ENCODE measurements at places on chromosomes 1 and 21.
A peak's percentile ranks its signal among the peaks of the same experiment; 100 is the strongest.

- no peak for DNase-seq
These were observed 53.9 kb upstream of the TIAM1 start for GRCh38 chr21:31397939-31398338.

GRCh38 chr1:174407665-174408064 is 40.1 kb upstream of the GPR52 start:
- DNase-seq: no peak

DNA sequence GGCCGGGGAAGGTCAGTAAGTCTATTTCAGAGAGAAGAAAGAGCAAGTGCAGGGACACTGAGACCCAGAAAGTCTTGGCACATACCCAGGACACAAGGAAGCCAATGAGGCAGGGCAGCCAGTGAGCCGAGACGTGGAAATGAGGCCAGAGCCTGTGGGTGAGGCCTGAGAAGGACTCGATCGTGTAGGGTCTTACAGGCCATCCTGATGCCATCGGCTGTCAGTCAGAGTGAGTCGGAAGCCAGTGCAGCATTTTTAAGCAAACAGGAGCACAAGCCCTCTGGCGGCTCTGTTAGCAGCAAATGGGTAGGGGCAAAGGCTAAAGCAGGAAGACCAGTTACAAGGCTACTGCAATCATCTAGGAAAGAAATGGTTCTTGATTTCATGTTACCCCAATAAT is 6.1 kb upstream of the GJB3 start:
- no peak for DNase-seq

- DNase-seq: no peak
These were observed 282.8 kb downstream of the ZNF648 start for GRCh38 chr1:181778640-181779260.

DNA sequence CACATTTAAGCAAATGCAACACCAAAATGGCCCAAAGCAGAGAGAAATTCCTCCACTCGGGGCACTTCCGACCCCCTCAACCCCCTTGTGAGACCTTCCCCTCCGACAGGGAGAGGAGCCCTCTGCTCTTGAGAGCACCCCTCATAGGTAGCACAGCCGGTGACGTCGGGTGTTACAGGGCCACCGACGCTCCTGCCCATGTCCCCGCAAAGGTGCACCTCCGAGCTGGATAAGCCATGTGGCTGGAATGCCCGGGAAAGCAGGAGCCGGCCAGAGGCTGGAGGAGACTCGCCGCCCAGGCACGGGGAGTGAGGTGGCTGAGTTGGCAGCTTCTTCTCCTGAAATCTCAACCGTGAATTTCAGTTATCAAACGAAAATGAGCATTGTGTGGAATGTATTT is 67.1 kb upstream of the ARHGEF16 start:
- DNase-seq: no peak

- DNase-seq: no peak
These were observed 61.1 kb upstream of the PDE9A start for GRCh38 chr21:42592156-42592820.

DNA sequence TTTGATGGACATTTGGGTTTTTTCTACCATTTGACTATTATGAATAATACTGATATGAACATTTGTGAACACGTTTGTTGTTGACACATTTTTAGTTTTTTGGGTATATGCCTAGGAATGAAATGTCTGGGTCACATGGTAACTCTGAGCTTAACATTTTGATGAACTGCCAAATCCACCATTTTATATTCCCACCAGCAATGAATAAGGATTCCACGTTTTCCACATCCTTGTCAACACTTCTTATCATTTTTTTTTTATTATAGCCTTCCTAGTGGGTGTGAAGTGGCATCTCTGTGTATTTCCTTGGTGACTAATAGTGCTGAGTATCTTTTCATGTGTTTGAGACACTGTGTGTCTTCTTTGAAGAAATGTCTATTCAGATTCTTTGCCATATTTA is 67.6 kb downstream of the RASAL2 start:
- no peak for DNase-seq

DNA sequence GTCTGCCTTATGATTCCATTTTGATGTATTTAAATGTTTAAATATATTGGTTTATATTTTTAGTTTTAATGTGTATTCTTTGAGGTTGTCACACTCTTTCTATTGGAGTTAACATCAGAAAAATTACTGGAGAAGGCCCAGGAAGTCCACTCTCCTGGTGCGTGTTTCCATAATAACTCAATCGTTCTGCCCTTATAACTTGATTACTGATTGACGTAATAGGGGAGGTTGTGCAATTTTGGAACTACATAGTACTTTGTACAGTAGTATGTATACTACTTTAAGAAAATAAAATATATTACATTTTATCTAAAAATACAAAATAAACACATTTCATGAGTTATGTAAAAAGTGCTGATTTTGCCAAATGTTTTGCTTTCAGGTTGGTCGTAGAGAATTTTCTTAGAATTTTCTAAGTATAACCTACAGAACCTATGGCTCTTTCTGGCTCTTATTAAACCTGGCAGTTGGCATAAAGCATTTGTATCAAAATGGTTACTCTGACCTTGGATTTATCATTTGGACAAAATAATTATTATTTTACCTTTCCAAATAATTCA is 5.7 kb downstream of the PLA2G4A start:
- DNase-seq: no peak

- DNase-seq: no peak
These were observed 51.4 kb upstream of the LRIG2 start for GRCh38 chr1:113021430-113022085.

GRCh38 chr1:115668579-115668978 is 26.8 kb downstream of the VANGL1 start:
- no peak for DNase-seq

GRCh38 chr1:156524481-156524869 is 23.9 kb upstream of the MEF2D start:
- no peak for DNase-seq

DNA sequence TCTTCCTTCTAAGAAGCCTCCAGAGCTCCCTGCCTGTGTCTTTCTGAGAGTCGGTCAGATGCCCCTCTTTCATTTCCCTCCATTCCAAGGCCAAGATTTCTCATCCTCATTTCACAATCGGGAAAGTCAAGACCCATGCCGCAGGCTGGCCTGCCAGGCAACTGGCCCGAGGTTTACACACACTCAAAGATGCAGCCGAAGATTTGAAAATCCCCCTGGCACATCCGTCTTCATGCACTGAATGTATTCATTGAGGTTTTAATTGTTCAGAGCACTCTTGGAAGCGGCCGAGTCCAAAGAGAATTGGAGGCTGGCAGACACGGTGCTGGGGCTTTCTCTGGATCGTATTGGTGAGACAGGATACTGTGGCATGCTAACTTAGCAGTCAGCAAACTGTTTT is 29.1 kb upstream of the SRP9 start:
- DNase-seq: no peak

- no peak for DNase-seq
These were observed 40.0 kb downstream of the ATP2B4 start for GRCh38 chr1:203666609-203667008.

GRCh38 chr1:167658574-167659328 is 28.7 kb downstream of the RCSD1 start:
- no peak for DNase-seq

- no peak for DNase-seq
These were observed 5.5 kb upstream of the ZRANB2 start for GRCh38 chr1:71086331-71086730.

GRCh38 chr1:203031467-203031866 is 5.2 kb downstream of the PPFIA4 start:
- no peak for DNase-seq

GRCh38 chr1:108107658-108108057 is 92.5 kb downstream of the SLC25A24 start:
- no peak for DNase-seq

GRCh38 chr1:57431400-57431799 is 7.5 kb upstream of the DAB1 start:
- DNase-seq: no peak

DNA sequence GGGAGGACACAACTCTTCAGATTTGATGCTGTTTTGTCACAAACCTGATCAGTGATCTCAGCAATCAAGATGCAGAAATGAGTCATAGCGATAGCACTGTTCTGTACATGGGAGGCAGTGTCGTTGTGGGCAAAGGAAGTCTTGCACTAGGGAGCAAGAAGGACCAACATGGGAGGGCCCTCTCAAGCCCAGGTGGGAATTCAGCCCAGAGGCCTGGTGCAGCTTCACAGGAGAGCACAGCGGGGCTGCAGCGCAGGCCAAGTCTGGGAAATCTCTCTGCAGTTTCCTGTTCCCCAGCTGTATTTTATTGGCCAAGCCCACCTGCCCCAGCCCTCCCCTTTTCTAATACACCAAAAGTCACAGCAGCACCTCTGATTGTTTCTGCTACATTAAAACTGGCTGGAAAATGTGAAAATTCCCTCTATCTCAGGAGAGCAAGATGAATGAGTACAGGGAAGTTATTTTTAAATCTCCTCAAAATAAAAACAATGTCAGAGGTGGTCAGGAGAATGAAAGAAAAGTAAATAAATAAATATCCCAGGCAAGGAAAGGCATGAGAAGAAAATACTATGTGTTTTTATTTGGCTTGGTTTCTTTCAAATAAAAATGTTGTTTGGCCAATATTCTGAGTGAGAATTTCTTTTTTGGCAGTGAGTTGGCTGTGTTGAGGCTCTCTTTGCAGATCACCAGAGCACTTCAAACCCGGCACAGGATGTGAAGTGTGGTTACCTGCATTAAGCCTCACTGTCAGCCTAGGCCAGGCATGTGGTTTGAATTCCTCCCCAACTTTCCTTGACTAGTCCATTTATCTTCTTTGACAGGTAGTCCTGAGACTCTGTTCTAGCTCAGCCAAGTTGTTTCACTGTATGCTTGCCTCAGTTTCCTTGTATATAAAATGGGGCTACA is 422.1 kb downstream of the PLPP3 start:
- no peak for DNase-seq

GRCh38 chr1:33168556-33169289 is 13.1 kb downstream of the TRIM62 start:
- DNase-seq: no peak

DNA sequence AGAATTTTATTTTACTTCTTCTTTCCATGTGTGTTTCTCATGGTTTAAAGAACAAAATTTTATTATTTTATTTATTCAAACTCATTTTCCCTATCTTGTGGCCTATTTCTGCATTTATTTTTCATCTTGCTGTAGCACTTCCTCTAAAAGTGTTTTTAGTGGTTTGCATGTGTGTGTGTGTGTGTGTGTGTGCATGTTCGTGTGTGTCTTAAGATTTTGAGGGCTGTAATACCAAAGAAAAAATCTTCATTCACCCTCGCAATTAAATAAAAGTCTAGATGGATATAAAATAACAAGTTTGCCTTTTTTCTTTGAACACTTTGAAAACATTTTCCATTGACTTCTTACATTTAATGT is 24.6 kb upstream of the FCRL3 start:
- no peak for DNase-seq

- peak; percentile 98 for DNase-seq
These were observed 4.8 kb upstream of the SLC2A1 start for GRCh38 chr1:42963378-42964043.

- DNase-seq: no peak
These were observed 7.6 kb upstream of the DDI2 start for GRCh38 chr1:15609631-15610030.

DNA sequence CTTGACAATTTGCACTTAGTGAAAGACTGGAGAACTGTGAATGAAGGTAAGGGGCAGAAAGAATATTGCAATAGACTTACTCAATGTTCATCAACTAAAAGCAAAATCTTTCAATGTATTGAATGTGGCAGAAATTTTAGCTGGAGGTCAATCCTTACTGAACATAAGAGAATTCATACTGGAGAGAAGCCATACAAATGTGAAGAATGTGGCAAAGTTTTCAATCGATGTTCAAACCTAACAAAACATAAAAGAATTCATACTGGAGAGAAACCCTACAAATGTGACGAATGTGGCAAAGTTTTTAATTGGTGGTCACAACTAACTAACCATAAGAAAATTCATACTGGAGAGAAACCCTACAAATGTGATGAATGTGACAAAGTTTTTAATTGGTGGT is 80.7 kb downstream of the JMJD4 start:
- DNase-seq: no peak

- DNase-seq: no peak
These were observed 112.3 kb upstream of the ZRANB2 start for GRCh38 chr1:71193153-71193552.

DNA sequence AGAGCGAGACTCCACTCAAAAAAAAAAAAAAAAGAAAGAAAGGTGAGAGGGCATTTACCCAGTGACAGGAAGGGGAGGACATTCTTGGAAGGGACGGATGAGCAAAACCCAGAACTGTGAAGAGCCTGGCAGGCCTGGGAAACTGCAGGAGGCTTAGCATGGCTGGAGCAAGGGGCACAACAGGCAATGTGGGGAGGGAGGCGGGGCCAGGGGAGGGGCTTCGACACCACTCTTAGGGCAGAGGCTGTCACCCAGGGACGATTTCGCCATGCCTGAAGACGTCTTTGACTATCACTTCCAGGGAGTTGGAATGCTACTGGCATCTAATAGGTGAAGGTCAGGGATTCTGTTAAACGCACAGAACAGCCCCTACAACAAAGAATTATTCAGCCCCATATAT is 184.0 kb downstream of the HUNK start:
- DNase-seq: no peak

- DNase-seq: no peak
These were observed 1.7 kb downstream of the PKNOX1 start for GRCh38 chr21:42975886-42976608.

GRCh38 chr21:14600569-14601297 is 54.6 kb upstream of the SAMSN1 start:
- DNase-seq: no peak

GRCh38 chr21:25509862-25510261 is 97.4 kb downstream of the MRPL39 start:
- no peak for DNase-seq

DNA sequence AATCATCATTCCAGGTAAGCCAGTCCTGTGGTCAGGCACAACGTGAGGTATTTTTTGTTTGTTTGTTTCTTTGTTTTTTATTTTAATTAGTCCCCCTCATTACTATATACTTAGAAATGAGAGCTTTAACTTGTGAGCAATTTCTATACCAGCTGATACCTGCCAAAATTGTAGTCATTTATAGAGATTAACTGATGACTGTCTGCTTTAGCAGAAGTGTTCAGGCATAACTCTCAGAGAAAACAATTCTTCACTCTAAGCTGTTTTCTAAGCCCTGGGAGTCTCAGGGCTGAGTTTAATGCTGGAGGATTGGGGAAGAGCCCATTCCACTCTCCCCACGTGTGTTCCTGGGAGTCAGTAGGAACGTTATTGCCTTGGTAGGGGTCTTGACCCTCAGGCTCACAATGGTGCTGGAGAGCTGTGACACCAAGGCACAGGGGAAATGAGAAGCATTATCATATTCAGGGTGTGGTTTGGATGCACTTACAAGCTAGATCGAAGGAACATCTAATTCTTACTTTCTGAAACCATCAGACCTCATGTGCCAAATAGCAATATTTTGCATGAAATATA is 168.2 kb downstream of the CLIC6 start:
- DNase-seq: no peak
